ENCODE measurements at places on chromosomes 3 and 15.
A peak's percentile ranks its signal among the peaks of the same experiment; 100 is the strongest.

DNA sequence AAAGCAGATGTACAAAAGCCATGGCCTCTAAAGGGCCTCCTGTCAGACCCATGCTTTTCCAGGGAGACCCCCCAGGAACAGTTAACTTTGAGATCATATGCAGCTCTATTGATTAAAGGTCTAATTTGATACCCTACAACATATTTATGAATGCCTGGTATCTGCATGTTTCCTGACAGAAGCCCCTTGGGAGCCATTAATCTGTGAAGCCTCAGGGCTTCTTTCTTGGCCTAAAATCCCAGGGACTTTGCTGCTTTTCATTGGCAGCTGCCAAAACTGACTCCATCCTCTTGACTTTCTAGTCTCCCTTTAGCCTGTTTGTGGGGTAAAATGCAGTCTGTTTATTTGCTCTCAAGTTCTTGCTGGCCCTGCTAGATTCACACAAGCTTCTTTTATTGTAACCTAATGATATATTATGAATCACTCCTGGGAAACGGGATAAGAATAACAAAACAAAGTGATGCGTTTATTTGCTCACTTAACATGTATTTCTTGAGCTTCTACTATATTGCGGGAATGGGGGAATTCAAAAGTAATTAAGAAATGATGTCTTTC is 257.0 kb downstream of the LSAMP start:
- no peak for DNase-seq

GRCh38 chr15:63984331-63984730 is 62.0 kb downstream of the DAPK2 start:
- DNase-seq, result no peak

DNA sequence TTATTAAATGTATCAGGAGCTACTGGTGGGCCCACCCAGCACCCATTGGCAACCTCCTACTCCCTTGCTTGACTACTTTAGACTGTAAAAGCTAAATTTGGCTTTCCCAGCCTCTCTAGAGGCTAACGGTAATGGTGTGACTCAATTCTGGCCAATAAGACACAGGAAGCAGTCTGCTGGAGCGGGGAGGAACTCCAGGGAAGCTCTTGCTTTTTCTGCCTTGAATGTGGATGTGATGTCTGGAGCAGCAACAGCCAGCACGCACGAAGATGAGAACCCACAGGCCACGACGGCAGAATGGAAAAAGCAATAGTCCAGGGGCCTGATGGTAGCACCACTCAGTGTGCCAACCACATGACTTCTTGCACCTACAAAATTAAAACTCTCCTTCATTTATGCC is 39.9 kb downstream of the RAB6B start:
- DNase-seq, result no peak

DNA sequence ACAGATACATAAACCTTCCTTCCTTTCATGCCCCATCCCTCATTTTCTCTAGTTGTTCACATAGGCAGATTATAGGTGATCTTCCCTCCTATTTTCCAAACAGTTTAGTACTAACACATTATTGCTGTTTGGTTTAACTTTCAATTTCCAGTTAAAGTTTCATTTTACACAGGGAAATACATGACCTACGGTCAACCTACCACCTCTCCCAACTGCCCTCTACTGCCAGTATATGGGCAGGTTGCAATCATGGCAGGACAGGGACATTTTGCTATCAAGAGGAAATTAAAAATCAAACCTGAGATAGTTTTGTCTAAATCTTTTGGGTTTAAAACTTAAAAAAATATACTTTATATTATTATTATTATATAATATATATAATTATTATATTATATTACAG is 26.1 kb upstream of the TFDP2 start:
- no peak for DNase-seq

DNA sequence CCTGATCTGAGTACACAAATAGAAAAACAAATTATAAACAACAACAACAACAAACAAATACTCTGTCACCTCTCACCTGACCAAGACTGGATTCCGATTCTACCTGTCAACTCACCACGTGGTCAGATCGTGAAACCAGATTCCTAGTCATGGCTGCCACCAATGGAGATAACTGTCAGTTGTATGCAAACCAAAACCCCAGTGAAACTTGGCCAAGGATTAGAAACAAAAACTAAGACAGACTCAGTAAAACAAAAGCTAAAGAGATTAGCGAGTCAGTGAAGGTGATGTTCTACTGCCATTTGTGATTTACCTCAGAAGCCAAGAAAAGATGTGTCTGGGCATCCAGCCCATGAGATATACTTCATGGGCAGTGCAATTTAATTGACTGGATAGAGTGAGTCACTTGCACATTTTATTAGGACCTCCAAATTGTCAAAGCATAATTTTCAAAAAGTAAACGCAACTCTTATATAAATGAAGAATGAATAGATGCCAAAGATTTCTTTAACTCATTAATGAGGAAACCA is 31.1 kb downstream of the PHLDB2 start:
- no peak for DNase-seq

DNA sequence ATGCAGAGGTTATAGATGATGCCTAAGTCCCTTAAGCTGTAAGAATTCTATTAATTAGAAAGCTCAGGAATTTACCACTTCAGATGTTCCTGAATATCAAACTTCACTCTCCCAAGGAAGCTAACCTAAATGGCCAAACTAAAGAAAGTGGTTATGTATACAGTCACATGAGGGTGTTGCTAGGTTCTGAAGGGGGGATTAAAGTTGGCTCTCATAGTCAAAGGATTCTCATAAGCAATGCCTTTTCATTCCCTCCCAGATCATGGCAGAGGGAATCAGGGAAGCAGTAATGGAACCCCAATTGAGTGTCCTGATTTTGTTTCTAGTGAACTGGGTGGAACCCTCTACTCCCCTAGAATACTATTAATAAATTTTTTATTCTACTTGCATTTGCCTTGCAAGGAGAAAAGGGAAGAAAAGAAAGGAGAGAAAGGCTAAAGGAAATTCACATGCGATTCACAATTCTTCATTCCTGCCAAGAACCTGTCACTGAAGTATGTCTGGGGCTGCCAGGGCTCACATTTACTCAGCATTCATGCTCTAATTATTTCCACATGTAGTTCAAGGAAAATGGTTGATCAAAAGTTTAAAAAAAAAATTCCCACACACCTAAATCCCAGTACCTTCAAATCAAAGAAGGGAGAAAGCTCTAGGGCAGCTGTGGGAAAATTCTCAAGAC is 25.1 kb downstream of the FSTL1 start:
- no peak for DNase-seq

DNA sequence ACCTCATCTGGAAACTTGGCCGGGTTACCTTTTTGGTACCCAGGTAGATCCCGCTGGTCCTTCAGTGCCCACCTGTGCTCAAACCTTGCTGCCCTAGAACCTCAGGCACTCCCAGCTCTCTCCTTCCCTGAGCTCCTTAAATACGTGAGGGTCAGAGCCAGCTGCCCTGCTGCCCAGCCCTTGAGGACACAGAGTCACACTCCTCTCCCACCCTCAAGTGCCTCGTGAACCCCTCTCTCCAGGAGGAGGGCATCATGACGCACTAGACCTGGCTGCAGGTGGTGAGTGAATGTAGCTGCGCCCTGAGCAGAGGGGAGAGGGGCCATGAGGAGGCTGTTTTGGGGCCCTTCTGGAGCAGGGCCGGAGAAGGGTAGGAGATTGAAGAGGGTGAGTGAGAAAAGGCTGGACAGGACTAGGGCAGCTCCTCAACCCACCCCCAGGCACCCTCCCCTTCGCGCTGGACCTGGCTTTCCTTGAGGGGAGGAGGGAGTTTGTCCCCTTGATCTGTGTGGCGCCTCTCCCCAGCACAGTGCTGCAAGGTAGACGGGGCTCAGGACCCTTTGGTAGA is 941 bp downstream of the SLC12A8 start:
- DNase-seq, result no peak

- DNase-seq, result no peak
These were observed 133.5 kb upstream of the THBS1 start for GRCh38 chr15:39447346-39447745.

GRCh38 chr3:1506090-1506489 is 413.3 kb downstream of the CNTN6 start:
- no peak for DNase-seq

DNA sequence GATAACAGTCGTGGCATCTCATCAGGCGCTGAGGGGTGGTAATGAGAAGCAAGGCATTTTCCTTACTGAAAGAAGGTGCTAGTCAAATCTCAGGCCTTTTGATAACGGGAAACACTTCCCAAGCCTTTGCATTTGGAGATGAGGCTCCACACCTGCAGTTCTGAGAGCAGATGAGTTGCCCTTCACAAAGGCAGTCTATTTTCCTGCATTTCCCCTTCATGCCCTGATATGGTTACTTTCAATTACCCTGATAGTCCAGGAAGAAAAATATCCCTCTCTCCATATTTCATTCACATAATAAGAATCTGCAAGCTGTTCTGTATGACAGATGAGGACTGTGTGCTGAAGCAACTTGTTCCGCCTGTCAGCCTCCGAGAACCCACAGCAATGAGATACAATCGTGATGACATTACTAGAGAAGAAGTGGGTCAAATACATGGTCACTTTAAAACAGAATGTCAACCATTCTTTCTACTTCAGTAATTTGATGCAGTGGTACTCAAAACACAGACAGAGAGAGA is 25.0 kb downstream of the FHIT start:
- DNase-seq, result no peak

DNA sequence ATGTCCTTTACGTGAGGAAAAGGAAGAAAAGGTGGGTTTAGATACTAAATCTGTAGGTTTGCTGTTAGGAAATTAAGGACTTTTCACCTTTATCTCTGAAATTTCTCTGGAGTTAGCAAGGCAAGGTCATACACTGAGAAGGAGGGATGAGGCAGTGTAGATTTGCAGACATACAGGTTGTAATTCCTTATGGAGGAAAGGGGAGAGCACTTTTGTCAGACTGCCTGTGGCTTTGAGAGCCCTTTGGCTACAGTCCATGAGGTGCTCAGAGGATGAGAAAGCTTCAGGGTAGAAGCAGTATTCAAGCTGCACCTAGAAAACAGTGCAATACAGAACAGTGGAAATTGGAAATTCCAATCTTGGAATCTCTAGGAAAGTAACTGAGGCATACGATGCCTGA is 8.3 kb downstream of the RPL14 start:
- DNase-seq, result no peak

DNA sequence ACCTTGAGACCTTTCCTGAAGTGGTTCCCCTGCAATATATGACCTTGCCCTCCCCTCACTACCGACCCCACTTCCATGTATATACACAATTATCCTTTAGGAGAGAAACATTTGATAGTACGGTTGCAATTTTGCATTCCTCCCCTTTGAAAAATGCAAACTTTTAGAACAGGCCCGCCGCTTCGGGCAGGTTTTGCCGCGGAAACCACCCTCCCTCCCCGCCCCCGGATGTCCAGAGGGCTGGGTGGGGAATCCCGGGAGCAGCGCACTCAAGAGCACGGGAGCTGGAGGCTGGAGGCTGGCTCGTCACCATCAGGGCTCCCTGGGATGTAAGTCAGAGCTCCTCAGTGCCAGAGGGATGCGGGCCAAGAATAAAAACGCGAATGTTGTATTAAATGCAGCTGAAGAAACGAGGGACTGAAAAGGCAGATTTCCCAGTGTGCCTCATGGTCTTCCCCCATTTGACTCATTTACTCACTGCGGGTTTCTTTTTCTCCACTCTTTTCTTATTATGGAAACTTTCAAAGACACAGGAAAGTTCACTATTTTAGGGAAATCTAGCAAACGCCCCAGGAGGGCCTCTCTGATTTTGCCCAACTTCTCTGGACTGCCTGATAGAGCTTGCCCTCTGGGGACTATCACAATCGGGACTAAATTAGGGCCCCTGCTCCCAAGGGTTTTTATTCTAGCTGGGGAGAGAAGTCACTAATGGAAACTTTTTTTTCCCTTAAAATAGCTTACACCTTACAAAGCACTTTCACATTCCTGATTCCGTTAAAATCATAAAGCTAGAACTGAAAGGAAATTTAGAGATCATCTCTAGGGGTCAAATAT is 2.9 kb upstream of the USP3 start:
- peak; percentile 79 for DNase-seq

GRCh38 chr15:69940441-69941300 is 157.0 kb downstream of the TLE3 start:
- DNase-seq, result no peak

DNA sequence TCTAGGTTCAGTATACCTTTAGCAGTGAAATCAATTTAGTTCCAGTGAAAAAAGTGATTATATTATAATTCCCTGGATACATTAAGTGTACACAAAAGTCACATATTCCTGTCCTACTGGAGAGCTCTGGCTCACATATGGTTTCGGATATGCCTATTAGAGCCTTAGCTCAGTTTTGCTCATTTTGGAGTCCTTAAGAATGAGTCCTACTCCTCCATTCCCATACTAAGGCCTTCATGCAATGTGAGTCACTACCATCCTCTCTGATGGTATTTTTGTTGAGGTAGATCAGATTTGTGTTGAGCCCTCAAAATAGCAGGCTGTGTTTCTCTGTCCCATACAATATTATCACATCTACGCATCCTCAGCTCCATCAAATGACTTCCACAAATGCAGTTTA is 294.2 kb upstream of the COL8A1 start:
- DNase-seq, result no peak

DNA sequence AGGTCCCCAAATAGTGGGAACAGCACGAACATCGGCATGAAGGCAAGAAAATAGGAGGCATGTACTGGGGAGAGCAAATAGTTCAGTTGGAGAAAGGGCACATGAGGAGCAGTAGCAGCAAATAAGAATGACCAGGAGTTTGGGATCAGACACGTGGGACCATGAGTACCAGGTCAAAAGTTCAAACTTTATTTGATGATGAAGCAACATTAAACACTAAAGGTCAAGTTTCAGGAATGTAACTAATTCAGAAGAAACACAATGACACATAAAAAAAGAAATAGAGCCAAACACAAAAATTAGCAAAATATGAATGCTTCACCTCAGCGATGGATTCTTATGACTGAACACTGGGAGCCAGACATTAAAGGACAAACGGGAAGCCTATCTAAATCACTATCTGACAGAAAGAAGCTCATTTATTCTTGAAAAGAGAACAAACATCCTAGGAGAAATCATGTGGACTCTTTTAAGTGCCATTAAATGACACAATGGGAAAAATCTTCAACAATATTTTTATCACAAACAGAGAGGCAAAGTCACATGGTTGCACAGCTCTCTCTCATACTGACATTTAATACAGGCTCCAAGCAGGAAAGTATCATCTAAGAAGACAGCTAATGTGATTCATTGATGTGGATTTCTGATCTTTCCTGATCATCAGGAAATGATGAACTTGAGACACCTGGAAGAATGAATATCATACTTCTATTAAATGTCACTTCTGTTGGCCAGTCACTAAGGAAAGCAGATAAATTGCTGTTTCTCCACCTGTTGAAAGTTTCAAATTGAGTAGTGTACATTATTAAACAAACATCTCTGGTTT is 216.9 kb upstream of the THBS1 start:
- DNase-seq, result no peak

- no peak for DNase-seq
These were observed 64.5 kb downstream of the ETV5 start for GRCh38 chr3:186044427-186044826.

- no peak for DNase-seq
These were observed 44.4 kb downstream of the PCOLCE2 start for GRCh38 chr3:142844339-142844977.

DNA sequence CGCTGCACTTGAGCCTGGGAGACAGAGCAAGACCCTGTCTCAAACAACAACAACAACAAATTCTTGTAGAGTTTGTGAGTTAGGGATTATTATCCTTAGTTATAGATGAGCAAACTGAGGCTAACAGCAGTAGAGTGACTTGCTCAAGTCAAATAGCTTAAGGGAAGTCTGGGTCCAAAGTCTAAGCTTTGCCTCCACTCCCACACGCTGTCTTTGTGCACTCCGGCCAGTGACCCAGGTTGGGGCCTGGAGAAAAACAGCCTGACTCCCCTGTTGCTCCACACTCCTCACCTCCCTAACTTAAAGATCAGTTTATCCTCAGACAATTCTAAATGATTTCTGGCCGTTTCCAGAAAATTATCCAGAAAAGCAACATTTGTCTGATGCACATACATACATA is 9.2 kb upstream of the SIN3A start:
- DNase-seq, result no peak

All from CD4-positive, alpha-beta memory T cell (primary cell).